ENCODE measurements at places on chromosomes 6 and 20. TPM values are rescaled to one million over a fixed set of nuclear protein-coding genes. Genes with fewer than 3 reads are reported as not detected.
A peak's percentile ranks its signal among the peaks of the same experiment; 100 is the strongest.

DNA sequence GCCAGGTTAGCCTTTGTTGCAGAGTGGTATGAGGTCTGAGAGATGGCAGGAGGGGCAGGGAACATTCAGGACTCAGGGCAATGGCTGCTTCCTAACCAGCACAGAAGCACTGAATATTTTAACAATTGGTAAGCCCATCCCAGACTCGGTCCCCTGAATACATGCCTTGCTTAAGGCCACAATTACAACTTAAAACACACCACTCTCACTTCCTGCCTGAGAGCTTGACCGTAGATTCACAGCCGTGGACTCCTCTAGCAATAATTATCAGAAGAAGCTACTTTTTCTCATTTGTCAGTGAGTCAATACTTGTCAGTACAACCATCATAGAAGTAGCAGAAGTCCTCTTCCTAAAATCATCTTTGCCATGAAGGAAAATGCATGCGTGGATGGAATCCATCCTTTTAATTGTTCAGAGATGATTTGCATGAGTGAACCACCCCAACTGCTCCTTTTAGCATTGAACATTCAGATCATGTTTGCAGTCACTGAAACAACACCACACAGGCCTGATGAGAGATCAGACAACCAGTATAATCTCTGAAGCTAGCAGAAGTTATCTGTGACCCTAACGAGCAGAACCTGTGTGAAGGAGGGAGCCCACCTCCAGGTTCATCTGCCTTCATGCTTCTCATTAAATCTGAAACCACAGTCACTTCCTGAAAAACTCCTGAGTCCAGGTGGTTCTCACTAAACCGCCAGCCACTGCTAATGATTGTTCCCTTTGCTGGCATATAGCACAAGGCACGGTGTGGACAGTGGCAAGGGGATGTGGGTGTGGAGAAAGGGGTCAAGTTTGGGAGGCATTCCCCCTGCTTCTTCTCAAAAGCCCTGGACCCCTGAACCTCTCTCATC is 333.9 kb upstream of the CNR1 start:
- no peak for DNase-seq

GRCh38 chr20:46020555-46020954 is 8.5 kb upstream of the SLC12A5 start:
- DNase-seq, result no peak

DNA sequence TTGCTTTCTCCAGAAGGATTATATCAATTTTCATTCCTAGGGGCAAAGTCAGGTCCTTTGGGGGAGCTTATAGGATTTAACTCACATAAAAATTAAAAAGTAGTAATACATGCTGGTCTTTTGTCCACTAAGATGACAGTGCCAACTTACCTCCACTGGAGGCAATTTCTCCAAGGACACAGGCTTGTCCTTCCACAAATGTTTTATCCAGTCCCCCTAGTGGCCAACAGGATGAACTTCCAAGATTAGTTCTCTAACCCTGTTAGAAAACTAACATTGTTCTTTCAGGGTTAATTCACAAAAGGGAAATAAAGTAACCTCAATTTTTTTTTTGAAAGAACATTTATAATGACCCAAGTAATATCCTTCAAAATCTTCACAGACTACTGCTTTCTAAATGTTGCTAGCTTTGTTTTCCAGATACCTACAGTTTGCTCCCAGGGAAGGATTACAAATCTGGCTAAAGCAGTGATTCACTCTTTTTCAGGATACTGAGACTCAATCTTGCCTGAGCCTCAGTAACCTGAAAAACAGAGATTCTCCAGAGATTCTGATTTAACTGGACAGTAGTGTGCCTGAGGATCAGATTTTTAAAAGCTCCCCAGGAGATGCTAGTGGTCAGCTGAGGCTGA is 31.7 kb upstream of the UBR2 start:
- peak; percentile 74 for DNase-seq

GRCh38 chr6:131999545-132000146 is 48.5 kb upstream of the CCN2 start:
- no peak for DNase-seq

DSP gene
- 95.4 TPM for total RNA-seq

DNA sequence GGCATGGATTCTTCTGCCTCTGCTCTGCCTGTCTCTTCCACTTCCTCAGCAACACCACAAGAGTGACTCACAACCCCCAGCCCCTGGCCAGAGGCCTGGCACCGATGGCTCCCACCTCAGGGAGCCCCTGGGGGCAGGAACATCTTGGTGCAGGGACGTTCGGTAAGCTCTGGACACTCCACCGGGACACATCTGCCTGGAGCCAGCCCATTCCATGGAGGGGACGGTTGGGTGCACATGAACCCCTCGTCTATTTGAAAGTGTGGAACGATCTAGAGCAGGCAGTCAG is 246.5 kb downstream of the ERMARD start:
- no peak for DNase-seq

GRCh38 chr6:105024803-105025202 is 67.9 kb downstream of the LIN28B start:
- DNase-seq, result no peak

Measured in dermis blood vessel endothelial cell (primary cell).